Upper lobe of left lung (tissue), 6 donors: ENCODE measurements at places on chromosomes 6 and 20. TPM values are rescaled to one million over a fixed set of nuclear protein-coding genes. Genes with fewer than 3 reads are reported as not detected.

DNA sequence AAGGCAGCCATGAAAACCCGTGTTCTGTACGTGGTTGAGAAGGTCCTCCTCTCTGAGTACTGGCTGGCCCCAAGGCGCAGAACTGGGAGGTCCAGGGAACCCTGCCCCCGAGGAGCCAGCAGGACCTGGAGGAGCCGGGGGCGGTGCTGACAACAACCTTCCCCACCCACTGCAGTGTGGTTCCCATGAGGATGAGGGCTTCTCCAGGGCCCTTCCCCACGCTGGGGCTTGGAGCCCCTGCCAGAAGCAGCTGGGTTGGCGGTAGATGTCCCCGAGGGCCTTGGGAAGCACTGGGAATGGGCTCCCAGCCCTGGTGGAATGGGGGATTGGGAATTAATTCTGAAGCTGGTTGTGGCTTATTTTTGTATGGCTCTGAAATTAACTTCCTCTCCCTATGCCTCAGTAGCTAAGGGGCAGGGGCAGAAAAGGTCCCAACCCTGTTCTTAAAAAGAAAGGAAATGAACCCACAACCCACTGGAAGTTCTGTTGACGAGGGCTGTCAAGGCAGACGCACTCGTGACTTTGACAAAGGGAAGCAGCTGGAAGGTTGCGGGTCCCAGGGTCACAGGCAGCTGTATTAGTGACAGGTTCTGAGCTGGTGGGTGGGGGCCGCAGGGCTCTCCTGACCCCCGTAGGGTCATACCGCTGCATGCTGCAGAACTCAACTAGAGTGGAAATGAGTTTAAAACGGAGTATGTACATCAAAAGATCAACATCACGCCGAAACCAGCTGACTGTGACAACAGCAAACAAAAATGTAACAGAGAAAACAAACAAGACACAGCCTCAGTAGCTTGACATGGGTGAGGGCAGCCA is 13.9 kb upstream of the HELZ2 start:
- peak; percentile 27 for DNase-seq

DNA sequence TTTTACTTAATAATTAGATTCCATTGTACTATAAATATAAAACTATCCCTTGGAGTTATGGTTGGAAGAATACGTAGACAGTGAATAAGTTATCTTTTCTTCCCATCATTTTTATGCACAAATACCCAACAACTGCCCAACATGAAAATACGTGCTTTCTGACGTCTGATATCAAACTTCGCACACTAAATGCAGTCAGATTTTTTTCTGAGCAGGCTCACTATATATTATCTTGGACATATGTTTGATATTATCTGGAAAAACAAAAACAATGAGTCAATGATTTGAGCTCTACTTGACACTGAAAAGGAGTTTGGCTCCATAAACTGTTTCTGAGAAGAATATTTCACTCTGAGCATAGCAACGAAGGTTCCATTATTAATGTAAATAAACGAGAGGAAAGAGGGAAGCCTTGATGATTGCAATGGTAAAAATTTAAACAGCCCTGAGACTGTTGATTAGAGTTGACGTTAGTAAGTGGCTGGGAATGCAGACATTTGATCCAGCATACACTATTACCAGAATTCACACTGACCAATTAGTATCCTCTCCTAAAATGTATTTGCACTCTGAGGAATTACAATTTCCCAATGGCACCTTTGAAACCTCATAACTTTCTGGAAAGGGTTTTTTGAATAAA is 1090.0 kb downstream of the EPHA7 start:
- no peak for DNase-seq

DNA sequence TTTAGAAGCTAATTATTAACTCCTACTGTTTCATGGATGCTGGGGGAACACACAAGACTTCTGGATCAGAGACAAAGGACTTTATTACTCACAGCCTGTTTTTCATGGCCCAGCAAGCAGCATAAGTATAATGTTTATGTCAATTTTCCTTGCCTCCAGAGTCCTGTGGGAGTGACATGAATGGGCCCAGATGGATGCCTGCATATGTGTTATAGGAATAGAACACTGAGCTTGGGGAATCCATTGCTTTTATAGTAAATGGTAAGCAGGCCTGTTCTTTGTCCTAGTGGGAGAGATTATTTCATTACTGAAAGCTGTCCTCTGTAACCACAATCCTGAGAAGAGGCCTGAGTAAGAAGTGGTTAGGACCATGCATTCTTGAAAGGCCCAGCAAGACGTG is 25.6 kb downstream of the BLTP3A start:
- no peak for DNase-seq

DNA sequence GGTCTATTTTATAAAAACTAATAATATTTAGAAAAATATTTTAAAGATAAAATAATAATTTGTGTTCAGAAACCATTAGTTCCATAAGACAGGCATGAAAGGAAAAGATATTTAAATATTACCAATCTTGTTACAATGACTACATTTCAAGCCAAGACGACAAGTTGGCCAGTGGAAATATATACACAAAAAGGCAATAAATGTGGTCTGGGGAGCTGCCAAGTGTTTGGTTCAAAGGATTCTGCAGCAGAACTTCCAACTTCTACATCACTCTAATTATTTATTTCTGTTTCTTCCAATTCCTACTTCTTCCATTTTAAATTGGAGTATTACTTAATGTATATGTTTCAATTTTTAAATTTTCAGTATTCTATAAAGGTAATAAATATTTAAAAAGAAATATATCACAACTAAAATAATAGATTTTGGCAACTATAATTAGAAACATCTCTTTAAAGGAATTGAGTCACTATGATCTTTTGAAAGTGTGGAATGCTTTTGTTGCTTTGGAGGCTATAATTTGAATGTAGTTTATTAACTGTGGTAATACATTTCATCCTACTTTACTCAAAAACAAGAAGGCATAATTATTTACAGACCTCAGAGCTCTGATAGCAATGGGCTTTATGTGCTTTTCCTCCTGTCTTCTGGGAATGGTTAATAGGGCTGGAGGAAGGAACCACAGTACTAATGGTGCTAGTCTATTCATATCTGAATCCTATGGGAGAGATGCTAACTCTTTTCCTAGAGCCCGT is 129.7 kb upstream of the FAM184A start:
- no peak for DNase-seq

- no peak for DNase-seq
Observed at GRCh38 chr6:101268541-101268940, 125.0 kb upstream of the GRIK2 start.

The SRSF12 gene
- 0.23 TPM for total RNA-seq

The TMEM200A gene
- 5.5 TPM for total RNA-seq

The NDUFAF4 gene
- total RNA-seq = 15.9 TPM
